ENCODE measurements at places on chromosomes 3 and 15. TPM values are rescaled to one million over a fixed set of nuclear protein-coding genes. Genes with fewer than 3 reads are reported as not detected.

The NUP210 gene
- total RNA-seq, result 40.0 TPM

The ZNF80 gene
- not detected for total RNA-seq

The NME9 gene
- not detected for total RNA-seq

The OSBPL10 gene
- total RNA-seq, result 19.6 TPM

The SNX22 gene
- 1.3 TPM for total RNA-seq

The ATP1B3 gene
- 207 TPM for total RNA-seq

The BBX gene
- total RNA-seq, result 16.7 TPM

The CKMT1A gene
- total RNA-seq, result 2.8 TPM
